ENCODE measurements at places on chromosomes 3 and 15.

GRCh38 chr15:90249203-90249863 is at the start of gene TTLL13:
TSS of gene TTLL13 (plus strand) at chr15:90249556. CDS start at chr15:90250631, 1,075 bp downstream.
- DNase-seq: peak; percentile 79

- no peak for DNase-seq
These were observed 854 bp upstream of the COL8A1 start for GRCh38 chr3:99637368-99638111.

DNA sequence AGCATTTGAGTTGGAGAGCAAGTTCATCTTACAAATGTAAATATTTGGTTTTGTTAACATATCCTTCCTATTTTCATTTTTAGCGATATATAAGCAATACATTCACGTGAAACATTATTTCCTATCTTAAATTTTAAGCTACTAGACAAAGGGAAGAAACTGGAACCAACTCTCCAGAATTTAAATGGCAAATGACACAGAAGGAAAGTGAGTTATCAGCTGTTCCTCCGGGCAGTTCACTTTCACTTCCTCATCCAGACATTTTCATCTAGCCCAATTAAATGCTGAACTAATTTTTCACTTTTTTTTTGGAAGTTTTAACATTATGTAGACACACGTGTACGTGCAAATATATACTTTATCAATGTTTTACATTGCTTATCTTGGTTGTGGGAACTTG is 58.7 kb downstream of the MORC1 start:
- no peak for DNase-seq

GRCh38 chr15:74278207-74278606 is 42.1 kb downstream of the CCDC33 start:
- DNase-seq: no peak

DNA sequence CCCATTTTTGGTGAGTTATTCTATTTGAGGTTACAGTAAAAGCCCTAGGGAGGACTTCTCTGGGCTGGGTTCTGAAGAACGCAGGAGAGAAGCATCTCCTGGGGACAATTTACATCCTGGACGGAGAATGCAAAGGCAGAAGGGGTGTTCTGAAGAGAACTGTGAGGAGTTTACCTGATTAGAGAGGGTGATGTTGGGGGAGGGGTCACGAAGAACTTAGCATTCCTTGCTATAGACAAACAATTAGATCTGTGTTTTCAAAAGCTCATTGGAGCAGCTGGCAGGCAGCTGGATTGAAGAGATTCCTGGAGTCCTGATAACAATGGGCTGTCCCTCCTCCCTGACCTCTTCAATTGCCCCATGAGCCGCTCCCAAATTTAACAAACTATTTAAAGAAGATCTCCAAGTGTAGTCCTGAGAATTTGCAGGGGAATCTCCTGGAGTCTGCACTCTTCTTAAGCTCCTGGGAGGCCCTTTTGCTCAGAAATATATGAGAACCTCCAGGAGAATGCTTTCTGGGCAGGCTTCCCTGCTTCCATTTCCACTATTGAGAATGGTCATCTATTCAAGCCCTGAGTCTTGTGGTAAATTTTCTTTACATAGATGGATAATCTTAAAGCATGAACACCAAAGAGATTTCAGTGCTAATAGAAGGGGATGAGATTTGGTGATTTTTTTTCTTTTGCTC is 55.3 kb downstream of the ARHGAP31 start:
- no peak for DNase-seq

GRCh38 chr3:101725890-101726275 is 1.5 kb downstream of the CEP97 start:
- no peak for DNase-seq

Data from CD4-positive, alpha-beta T cell treated with Interleukin-6 for 4 hours (primary cell).